ENCODE measurements at places on chromosomes 11 and 22.

DNA sequence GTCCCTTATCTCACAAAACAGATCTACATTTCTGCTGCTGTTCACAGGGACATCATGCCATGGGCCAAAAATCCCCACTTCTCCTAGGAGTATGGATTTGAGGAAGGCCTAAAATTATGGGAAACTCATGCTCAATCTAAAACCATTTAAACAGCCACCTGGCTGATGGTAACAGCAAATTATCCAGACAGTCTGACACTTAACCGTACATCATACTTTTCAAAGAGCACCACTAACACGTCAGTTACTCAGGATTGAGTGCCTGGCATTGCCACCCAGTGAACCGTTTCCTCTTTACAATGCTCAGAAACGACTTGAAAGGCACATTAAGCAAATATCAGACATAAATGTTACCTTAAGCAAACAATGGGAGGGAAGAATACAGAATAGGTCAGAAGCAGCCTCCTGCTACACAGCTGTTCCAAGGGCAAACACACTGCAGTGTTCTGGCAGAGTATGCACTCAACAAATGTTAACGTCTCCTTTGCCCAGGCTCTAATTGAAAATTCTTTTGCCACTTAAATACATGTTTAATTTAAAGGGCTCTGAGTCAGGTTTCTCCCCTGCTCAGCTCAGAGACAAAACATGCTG, 18.8 kb upstream of the SLC36A4 start:
- DNase-seq, result no peak

- no peak for DNase-seq
These were observed 45.2 kb upstream of the TBCEL start for GRCh38 chr11:120978701-120979100.

GRCh38 chr11:27329867-27330632, 33.0 kb downstream of the CCDC34 start:
- DNase-seq, result no peak

- DNase-seq, result no peak
These were observed 202.1 kb downstream of the NXPE2 start for GRCh38 chr11:114880442-114880841.

GRCh38 chr22:40412441-40412840, 42.0 kb downstream of the SGSM3 start:
- no peak for DNase-seq

DNA sequence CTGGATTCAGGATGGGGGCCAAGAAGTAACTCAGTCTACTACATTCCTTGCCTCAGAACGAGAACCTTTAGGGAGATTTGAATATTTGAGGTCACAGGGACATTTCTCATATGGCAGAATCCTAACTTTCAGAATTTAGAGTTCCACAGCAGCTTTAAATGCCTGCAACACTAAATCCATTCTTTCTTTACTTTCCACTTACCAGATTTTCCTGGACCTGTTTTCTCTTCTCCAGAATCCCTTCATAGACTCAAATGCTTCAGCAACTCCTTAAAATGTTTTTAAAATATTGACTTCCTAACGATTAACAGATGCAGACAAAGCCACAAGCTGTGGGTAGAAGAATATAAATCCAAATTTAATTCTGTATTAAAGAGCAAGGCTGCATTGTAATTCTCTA, 63.1 kb downstream of the PRSS23 start:
- DNase-seq, result no peak

DNA sequence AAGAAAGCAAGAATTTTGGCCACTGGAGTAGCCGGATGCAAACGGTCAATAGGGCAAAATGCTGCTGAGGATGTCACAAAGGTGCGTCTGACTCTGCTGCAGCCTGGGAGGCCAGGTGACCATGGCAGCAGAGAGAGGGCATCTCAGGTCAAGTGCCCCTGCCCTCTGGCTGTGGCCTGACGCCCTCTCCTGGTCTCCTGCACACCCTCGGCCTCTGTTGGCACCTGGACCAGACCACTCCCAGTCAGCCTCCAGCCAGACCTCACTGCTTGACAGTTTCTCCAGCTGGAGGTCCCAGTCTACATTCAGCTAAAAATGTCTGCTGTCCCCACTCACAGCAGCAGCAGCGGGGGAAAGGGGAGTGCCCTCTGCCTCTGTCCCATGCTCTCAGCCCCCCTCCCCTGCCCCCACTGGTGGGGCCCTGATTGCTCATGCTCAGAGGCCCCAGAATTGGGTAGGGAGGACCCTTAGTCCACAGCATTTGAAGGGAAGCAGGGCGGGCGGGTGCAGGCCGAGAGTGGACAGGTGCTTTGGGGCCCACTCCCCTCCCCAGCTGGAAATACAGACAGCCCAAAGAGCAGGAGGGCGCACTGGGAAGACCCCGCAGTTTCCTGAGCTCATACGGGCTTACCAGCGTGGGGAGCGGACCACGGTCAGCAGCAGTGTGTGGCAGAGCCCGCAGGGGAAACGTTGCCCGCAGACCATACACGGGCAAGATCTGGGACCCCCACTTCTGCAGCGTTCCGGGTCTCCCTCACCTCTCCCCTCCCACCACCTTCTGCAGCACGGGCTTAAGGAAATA, 1.6 kb upstream of the BRSK2 start:
- no peak for DNase-seq

- DNase-seq, result no peak
These were observed 2.1 kb downstream of the WEE1 start for GRCh38 chr11:9575260-9576240.
